Dermis lymphatic vessel endothelial cell (primary cell): ENCODE measurements at places on chromosomes 13 and 19. TPM values are rescaled to one million over a fixed set of nuclear protein-coding genes. Genes with fewer than 3 reads are reported as not detected.

The AMER2 gene
- total RNA-seq, result not detected in 2 replicates

The TMEM150B gene
- total RNA-seq, result not detected in 2 replicates

The ARRDC5 gene
- not detected in 2 replicates for total RNA-seq

The SIGLEC6 gene
- total RNA-seq, result not detected in 2 replicates
